ENCODE measurements at places on chromosomes 13 and 19.

DNA sequence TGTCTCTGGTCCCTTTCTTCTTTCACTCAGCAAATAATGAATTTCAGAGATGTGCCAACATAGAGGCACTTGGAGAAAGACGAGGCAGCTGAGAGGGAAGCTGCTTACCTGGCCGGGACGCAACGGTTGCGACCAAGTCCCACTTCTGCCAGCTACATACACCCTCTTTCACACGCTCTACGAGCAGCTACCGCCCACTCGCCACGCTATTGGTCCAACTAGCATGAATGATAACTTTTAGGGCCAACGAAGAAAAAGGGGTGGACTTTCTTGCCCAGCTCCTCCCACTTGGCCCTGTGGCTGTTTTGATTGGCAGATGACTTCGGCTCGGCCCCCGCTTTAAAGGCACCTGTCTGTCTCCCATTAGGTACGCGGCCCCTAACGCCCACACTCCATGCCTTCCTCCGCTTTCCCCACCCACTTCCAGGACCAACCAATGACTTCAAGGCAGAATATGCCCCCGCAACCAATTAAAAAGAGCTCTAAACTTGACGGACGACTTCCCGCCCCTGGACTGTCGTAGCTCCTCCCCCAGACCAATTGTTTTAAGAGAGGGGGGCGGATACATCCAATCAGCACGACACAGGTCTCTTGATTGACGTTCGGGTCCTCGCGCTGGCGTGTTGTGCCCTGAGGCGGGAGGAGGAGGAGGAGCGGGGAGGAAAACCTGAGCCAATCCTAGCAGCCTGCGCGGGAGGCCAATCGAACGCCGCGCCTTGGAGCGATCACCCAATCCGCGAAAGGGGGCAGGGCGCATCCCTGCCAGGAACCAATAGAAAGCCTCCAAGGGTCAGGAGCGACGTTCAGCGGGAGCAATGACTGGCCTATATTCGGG lies 481 bp upstream of the CNOT3 start:
- peak; percentile 99 for DNase-seq

- no peak for DNase-seq
Observed at GRCh38 chr13:52097197-52097596, 31.7 kb downstream of the NEK5 start.

GRCh38 chr19:39030854-39031367 lies 1.4 kb downstream of the FBXO27 start:
- DNase-seq: no peak

DNA sequence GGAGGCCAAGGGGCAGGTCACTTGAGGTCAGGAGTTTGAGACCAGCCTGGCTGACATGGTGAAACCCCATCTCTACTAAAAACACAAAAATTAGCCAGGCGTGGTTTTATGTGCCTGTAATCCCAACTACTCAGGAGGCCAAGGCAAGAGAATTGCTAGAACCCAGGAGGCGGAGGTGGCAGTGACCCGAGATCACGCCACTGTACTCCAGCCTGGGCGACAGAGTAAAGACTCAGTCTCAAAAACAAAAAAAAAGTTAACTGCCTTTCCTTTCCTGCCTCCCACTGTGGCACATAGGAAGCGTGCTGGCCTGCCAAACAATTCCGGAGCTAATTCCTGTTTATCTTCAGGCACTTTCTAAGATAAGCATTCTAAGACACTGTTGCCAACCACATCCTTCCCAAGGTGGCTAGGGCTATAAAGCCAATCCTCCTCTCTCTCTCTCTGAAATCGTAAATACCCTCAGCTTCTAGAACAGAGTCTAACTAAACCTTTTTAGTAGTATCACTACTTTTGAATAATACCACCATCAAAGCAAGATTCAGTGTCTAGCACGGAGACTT lies 21.6 kb downstream of the SLC25A30 start:
- DNase-seq: no peak

DNA sequence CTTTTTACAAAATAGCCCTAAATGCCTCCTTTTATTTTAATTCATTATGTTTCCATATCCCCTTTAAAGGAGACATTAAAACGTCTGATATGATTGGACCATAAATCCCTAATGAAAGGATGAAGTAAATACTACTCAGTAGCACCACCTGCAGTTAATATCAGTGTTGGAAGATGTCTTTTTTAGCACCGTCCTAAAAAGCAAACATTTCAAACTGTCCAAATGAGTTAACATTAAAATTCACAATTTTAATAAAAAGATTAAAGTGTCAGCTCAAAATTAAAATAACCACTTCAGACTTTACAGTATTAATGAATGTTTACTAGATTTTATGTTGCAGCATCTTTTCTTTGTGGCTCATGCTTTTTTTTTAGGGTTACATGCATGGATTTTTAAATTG lies 12.3 kb downstream of the ZNF507 start:
- no peak for DNase-seq

- no peak for DNase-seq
Observed at GRCh38 chr13:20904908-20905307, 2.4 kb upstream of the XPO4 start.

DNA sequence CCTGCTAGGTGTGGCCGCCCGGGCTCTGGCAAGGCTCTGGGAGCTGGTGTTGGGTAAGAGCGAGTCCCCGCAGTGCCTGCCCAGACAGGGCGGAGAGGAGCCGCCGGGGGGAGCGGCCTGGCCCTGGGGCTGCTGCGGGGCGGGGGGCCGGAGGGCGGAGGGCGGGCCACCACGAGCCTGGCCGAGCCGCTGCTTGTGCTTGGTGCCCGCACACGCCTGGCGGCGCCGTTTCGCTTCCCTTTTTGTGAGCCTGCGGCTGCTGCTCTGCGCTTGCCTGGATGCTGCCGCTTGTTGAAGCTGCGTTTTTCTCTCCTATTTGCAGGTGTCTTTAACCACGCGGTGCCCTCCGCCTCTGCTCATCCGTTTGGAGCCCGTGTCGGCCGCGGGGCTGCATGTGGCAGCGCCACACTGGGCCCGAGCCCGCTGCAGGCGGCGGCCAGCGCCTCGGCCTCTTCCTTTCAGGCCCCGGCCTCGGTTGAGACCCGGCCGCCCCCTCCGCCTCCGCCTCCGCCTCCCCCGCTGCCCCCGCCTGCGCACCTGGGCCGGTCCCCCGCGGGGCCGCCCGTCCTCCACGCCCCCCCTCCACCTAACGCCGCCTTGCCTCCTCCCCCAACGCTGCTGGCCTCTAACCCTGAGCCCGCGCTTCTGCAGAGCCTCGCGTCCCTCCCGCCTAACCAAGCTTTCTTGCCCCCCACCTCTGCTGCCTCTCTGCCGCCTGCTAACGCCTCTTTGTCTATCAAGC lies 8.5 kb downstream of the PLEKHJ1 start:
- no peak for DNase-seq

GRCh38 chr19:5334824-5335500 lies 5.7 kb downstream of the PTPRS start:
- DNase-seq: no peak

GRCh38 chr19:3968556-3969434 lies 2.1 kb downstream of the DAPK3 start:
- DNase-seq: no peak

DNA sequence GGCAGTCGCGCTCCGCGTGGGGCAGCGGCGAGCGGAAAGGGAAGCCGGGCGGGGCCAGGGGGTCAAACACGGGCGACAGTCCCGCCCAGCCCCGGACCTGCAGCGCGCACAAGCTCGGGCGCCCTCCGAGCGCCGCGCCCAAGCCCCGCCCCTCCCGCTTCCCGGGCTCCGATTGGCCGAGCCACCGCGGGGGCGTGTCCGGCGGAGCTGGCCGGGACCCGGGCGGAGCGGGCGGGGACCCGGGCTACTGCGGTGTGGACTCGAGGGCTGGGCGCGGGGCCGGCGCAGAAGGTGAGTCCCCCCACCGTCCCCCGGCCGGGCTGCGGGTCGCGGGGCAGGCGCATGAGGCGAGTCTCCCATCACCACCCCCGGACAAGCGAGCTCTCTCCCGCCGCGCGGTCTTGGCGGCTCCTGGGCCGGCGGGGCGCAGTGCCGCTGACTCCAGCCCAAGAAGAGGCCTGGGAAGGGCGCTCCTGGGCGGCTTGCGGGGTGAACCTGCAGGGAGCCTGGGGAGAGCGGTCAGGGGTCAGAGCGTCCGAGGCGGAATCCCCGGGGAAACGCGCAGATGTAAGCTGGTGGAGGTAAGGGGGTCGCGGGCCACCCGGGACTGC lies at the start of gene PLEKHF1:
Gene PLEKHF1 (plus strand): TSS at position 247 of the 611 bp plus-strand sequence. CDS start 8,379 bp downstream, outside the sequence.
- DNase-seq: peak; percentile 74

DNA sequence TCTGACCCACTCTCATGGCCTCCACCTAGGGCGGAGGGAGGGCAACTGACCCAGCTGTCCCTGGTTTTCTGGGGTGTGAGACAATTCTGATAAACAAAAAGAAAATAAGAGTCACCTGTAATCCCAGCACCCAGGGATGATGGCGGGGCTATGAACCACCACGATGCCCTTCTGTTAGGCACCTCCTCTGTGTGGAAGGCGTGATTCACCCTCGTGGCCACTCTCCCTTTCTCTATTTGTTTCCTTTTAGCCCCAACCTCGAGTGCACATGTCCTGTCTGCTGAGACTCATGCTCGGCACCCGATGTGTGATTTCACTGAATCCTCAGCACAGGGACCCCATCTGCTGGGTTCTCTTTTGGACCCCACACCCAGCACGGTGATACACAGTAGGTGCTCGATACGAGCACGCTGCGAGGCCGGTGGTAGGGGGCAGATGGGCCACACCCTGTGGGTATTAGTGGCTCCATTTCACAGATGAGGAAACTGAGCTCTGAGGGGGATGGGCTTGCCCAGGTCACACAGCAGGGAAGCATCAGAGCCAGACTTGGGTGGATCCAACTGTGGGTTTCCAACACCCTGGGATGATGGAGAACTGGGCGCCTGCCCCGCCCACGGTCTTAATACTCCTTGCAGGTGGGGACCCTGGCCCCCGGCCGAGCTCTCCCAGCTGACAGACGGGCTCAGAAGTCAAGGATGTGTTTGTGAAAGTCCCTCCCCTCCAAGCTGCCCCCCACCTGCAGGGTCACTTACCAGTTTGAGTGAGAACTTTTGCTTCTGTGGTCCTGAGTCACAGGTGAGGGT lies 24.9 kb downstream of the VRK3 start:
- DNase-seq: no peak

- no peak for DNase-seq
Observed at GRCh38 chr13:23992781-23993679, 95.7 kb upstream of the C1QTNF9B start.

DNA sequence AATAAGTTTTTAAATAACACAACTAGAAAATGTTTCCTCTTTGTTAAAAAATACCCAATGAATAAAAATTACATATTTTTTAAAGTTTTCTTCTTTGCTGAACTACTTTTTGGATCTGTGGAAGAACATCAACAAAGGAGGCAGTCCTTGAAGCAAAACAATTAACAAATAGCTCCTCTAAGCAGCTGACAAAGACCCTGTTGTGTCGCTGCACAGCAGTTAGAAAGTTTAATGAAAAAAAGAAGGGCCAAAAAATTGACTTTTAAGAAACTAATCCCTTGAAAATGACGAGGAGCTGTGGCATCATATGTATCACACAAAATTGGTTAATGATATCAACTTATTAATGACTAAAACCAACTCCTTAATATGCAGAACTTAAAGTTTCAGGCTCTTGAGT lies 72.1 kb downstream of the SLITRK1 start:
- DNase-seq: no peak
